ENCODE measurements at places on chromosomes 16 and 17. TPM values are rescaled to one million over a fixed set of nuclear protein-coding genes. Genes with fewer than 3 reads are reported as not detected.

Gene RBFOX1
- not detected for total RNA-seq

Gene NPIPB13
- total RNA-seq = 1.9 TPM

Gene C17orf67
- total RNA-seq = 0.92 TPM

Gene KRTAP4-9
- not detected for total RNA-seq

Gene KRT25
- total RNA-seq = not detected

Gene KRT14
- not detected for total RNA-seq

Gene ARMC5
- 11.7 TPM for total RNA-seq

Gene SULT1A4
- 9.2 TPM for total RNA-seq

DNA sequence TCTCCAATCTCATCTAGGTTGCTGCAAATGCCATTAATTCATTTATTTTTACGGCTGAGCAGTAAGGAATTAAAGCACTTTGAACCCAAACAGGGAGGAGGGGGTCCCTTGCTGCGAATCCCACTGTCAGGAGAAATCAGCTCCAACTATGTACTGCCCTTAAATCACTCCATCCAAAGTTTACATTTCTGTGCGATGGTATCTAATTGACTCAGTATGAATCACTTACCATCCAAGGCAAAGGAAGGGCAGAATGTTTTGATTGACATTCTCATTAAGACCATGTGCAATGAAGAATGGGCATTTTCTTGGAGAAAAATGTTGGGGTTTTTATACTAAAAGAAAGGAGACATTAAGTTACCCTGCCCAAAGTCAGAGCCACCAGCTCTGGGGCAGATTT, 47.7 kb upstream of the XYLT1 start:
- H3K36me3 ChIP-seq = no peaks in the 10 kb centered on the region
- no peak overlapping the region for H3K27ac ChIP-seq
- H3K4me1 ChIP-seq = no peaks in the 10 kb centered on the region
- peaks cover 4% of the 10 kb centered on the region for H3K27me3 ChIP-seq
- no peak for DNase-seq
- H3K4me3 ChIP-seq = no peak overlapping the region

DNA sequence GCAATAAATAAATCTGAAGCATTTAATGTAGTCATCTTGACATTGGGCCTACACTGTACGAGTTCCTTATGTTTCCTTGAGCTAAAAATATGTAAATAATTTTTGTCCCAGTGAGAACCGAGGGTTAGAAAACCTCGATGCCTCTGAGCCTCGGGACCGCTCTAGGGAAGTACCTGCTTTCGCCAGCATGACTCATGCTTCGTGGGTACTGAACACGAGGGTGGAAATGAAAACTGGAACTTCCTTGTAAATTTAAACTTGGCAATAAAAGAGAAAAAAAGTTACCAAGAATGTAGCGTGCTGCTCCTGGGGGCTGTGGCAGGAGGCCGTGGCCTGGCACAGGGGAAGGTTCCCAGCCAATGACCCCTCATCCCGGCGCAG, 74.1 kb downstream of the SOCS1 start:
- H3K27ac ChIP-seq = no peak overlapping the region
- no peaks in the 10 kb centered on the region for H3K27me3 ChIP-seq
- H3K36me3 ChIP-seq = no peaks in the 10 kb centered on the region
- DNase-seq = no peak

- H3K4me1 ChIP-seq = no peaks in the 10 kb centered on the region
- H3K27me3 ChIP-seq = no peaks in the 10 kb centered on the region
These were observed 47.3 kb upstream of the TBX2 start for GRCh38 chr17:61352408-61352770.

- no peak for DNase-seq
- no peak overlapping the region for H3K4me3 ChIP-seq
- H3K27me3 ChIP-seq = no peaks in the 10 kb centered on the region
- peaks cover 18% of the 10 kb centered on the region for H3K36me3 ChIP-seq
- no peaks in the 10 kb centered on the region for H3K4me1 ChIP-seq
These were observed 2.7 kb downstream of the GDPD3 start for GRCh38 chr16:30110661-30111060.

- no peak overlapping the region for H3K27ac ChIP-seq
- no peaks in the 10 kb centered on the region for H3K4me1 ChIP-seq
- H3K4me3 ChIP-seq = no peak overlapping the region
These were observed 15.7 kb downstream of the RHBDF2 start for GRCh38 chr17:76485569-76485968.

- H3K27me3 ChIP-seq = no peaks in the 10 kb centered on the region
- no peak overlapping the region for H3K4me3 ChIP-seq
- H3K27ac ChIP-seq = no peak overlapping the region
- H3K36me3 ChIP-seq = no peaks in the 10 kb centered on the region
- H3K4me1 ChIP-seq = no peaks in the 10 kb centered on the region
These were observed 66.2 kb upstream of the LYRM9 start for GRCh38 chr17:27959382-27959709.

DNA sequence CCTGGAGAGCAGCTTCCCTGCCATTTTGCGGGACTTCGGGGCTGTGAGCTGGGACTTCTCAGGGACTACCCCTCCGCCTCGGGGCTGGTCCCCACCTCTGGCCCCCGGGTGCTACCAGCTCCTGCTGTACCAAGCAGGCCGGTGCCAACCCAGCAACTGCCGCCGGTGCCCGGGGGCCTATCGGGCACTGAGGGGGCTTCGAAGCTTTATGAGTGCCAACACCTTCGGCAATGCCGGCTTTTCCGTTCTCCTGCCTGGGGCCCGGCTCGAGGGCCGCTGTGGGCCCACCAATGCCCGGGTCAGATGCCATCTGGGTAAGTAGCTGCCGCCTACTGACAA, 1.3 kb downstream of the ASPHD1 start:
- H3K27me3 ChIP-seq = no peaks in the 10 kb centered on the region
- no peaks in the 10 kb centered on the region for H3K36me3 ChIP-seq
- no peak overlapping the region for H3K4me3 ChIP-seq
- DNase-seq = no peak

GRCh38 chr17:72516772-72517399, 396.1 kb downstream of the SOX9 start:
- no peaks in the 10 kb centered on the region for H3K4me1 ChIP-seq
- no peak overlapping the region for H3K4me3 ChIP-seq
- DNase-seq = no peak
- H3K27me3 ChIP-seq = no peaks in the 10 kb centered on the region

GRCh38 chr16:31277659-31278260, 18.0 kb downstream of the ITGAM start:
- DNase-seq = no peak
- H3K27ac ChIP-seq = no peak overlapping the region
- no peaks in the 10 kb centered on the region for H3K27me3 ChIP-seq

DNA sequence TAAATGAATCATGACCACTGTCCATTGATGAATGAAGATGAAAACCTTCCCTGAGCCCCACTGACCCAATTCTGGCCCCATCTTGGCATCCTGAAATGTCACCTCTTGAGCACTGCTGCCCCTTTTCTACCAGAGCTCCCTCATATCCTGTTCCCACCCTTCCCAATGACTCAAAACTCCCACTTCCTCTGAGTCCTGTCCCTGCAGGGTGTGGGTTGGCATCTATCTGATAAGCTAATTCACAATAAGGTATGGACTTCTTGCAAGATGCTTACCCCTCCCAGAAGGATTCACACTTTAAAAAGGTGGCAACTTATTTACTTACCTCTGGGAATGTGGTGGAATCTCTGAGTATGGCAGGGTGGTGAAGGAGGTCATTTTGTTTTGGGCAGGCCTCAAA, 13.3 kb upstream of the CSNK2A2 start:
- no peak for DNase-seq
- no peaks in the 10 kb centered on the region for H3K36me3 ChIP-seq
- no peak overlapping the region for H3K4me3 ChIP-seq
- H3K27ac ChIP-seq = no peak overlapping the region
- H3K4me1 ChIP-seq = no peaks in the 10 kb centered on the region

DNA sequence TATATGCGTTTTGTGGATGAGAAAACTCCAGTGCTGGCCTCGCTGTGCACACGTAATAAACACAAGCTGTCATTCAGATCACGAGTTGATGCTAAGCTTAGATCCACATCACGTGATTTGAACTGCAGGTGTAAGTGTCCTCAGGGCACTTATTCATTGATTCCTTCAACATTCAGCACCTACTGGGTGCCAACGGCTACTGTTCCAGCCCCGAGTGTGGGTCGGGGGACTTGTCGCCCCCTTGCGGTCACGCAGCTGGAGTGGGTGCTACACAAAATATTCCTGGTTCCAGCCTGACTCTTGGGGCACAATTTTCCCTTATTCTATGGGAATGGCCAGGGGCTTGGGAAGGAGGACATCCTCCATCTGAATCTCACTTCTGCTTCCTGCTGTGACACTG, 29.9 kb upstream of the GINS2 start:
- no peaks in the 10 kb centered on the region for H3K36me3 ChIP-seq
- no peak overlapping the region for H3K4me3 ChIP-seq
- no peak for DNase-seq

DNA sequence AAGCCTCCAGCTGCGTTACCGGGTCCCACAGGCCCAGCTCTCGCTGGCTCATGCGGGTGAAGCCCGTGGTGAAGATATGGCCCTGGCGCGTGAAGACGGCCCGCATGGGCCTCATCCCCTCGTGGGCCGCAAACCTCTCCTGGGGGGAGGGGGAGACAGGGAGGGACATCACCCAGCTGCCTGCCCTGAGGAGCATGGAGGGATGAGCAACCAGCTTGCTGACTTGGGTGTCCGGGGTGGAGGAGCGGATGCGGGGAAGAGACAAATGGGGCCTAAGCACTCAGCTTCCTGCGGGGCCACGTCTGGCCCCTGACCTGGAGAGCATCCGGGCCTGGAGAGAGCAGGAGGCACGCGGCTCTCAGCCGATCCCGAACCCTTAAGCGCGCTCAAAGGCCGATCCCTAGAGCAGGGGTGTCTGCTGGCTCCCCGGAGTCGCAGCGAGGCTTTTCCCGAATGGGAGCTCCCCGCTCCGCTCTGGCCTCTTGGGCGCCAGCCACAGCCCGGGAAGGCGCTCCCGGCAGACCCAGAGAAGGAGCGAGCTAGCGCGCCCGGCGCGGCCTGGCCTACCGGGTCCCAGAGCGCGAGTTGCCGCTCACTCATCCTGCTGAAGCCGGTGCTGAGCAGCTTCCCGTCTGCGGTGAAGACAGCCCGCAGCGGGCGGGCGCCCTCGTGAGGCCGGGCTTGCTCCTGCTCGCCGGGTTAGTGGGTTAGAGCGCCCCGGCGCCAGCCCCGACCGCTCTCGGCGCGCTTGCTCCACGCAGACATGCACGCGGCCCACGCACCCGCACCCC, 5.0 kb downstream of the CORO6 start:
- peak overlapping the region; percentile 50 for H3K4me3 ChIP-seq
- no peak overlapping the region for H3K27ac ChIP-seq
- peak; percentile 80 for DNase-seq
- no peaks in the 10 kb centered on the region for H3K27me3 ChIP-seq
- no peaks in the 10 kb centered on the region for H3K36me3 ChIP-seq
- peaks cover 59% of the 10 kb centered on the region for H3K4me1 ChIP-seq

GRCh38 chr17:21233581-21234347, 19.4 kb downstream of the NATD1 start:
- DNase-seq = no peak
- H3K27me3 ChIP-seq = no peaks in the 10 kb centered on the region
- H3K36me3 ChIP-seq = no peaks in the 10 kb centered on the region
- no peak overlapping the region for H3K27ac ChIP-seq

- no peaks in the 10 kb centered on the region for H3K27me3 ChIP-seq
- H3K27ac ChIP-seq = peak overlapping the region; percentile 21
- DNase-seq = peak; percentile 40
These were observed 1.1 kb downstream of the CREBBP start for GRCh38 chr16:3879258-3879886.

DNA sequence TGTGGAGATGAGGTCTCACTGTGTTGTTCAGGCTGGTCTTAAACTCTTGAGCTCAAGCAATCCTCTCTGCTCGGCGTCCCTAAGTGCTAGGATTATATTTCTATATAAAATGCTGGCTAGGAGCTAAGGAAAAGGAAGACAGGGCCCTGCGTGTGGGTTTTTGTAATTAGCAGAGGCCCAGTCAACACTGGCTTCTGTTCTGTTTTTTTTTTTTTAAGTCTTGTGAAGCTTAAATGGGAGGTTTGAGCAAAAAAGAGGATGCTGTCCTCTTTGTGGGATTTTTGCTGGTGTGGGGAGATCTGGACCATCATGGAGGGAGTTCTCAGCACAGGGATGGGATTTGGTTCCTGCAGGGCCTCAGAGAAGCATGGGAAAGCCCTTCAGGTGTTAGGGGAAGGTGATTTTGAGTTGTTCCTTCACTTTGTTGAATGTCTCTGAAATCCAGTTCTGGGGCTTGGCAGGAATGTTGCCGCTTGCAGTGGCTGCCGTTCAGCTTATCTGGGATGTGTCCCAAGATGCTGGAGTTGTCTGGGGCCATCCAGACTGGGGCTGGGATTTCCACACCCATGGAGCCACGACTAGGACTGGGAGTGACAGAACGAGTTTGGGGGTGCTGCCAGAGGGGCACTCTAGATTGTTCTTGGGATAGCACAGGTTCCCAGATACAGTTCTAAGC, 4.2 kb downstream of the PYCARD start:
- no peak overlapping the region for H3K27ac ChIP-seq
- no peaks in the 10 kb centered on the region for H3K27me3 ChIP-seq
- DNase-seq = no peak
- H3K4me1 ChIP-seq = no peaks in the 10 kb centered on the region
- H3K4me3 ChIP-seq = no peak overlapping the region

DNA sequence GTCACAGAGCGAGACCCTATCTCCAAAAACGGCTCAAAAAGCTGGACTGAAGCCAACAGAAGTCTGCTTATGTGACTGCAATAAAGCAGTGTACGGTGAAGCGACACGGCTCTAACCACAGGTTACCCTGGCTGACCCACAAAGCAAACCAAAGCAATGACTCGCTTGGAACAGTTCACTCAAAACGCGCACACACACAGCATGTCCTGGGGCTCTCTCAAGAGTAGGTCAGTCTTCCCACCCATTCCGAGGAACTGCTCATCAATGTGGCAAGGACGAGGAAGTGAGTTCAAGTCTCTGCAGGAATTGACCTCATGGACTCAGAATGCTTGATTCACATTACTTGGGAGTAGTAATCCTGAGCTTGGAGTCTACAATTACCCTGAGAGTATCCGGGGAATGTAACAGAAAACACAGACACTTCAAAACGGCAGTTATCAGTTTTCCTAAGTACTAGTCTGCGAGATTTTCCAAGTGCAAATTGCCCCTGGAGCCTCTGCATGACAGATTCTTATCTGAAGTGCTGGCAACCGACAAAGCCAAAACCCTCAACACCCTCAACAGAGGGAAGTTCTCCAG, 25.4 kb downstream of the PELP1 start:
- no peaks in the 10 kb centered on the region for H3K27me3 ChIP-seq
- no peak overlapping the region for H3K4me3 ChIP-seq
- H3K4me1 ChIP-seq = no peaks in the 10 kb centered on the region
- no peak overlapping the region for H3K27ac ChIP-seq
- DNase-seq = no peak

- H3K4me1 ChIP-seq = no peaks in the 10 kb centered on the region
- no peaks in the 10 kb centered on the region for H3K36me3 ChIP-seq
- peaks cover 9% of the 10 kb centered on the region for H3K27me3 ChIP-seq
- no peak for DNase-seq
These were observed 25.4 kb upstream of the NSRP1 start for GRCh38 chr17:30091121-30091670.

DNA sequence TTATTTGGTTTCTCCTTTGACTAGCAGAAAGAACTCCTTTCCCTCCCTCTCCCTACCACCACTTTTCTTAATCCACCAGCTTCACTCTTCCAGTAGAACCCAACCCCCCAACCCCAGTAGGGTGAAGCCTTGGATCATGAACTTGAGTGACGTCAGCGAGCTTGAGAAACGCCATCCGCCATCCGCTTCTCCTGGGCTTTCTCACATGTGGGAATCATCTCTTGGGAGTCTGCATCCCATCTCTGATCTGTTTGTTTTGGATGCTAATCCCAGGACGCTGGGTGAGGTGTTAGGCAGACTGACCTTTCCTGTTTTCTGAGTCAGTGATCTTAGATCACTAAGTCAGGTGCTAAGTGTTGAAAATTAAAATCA, 16.0 kb upstream of the SOX9 start:
- no peak overlapping the region for H3K4me3 ChIP-seq
- H3K4me1 ChIP-seq = no peaks in the 10 kb centered on the region
- H3K36me3 ChIP-seq = no peaks in the 10 kb centered on the region
- no peaks in the 10 kb centered on the region for H3K27me3 ChIP-seq
- no peak overlapping the region for H3K27ac ChIP-seq

Measured in adrenal gland (tissue), 19 donors.